ENCODE measurements at places on chromosomes 7 and 10.

DNA sequence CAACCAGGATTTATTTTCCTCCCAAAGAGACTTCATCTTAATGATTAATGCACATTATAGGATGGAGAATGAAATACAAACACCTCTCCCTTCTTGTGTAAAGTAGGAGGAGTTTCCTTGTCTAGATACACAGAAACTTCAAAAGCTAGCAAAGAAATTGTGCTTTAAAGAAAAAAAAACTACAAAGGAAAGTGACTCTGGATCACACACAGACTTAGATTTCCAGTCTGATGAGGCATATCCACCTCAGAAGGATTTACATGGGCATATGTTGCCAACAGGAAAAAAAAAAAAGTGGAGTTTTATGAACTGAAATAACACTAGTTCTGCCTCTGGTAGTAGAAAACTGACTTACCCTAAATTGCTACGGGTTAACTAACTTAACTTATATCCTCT is 449.6 kb downstream of the KCNMA1 start:
- no peak for DNase-seq

- no peak for DNase-seq
Measured at GRCh38 chr10:104391150-104391968, 37.7 kb downstream of the CFAP58 start.

DNA sequence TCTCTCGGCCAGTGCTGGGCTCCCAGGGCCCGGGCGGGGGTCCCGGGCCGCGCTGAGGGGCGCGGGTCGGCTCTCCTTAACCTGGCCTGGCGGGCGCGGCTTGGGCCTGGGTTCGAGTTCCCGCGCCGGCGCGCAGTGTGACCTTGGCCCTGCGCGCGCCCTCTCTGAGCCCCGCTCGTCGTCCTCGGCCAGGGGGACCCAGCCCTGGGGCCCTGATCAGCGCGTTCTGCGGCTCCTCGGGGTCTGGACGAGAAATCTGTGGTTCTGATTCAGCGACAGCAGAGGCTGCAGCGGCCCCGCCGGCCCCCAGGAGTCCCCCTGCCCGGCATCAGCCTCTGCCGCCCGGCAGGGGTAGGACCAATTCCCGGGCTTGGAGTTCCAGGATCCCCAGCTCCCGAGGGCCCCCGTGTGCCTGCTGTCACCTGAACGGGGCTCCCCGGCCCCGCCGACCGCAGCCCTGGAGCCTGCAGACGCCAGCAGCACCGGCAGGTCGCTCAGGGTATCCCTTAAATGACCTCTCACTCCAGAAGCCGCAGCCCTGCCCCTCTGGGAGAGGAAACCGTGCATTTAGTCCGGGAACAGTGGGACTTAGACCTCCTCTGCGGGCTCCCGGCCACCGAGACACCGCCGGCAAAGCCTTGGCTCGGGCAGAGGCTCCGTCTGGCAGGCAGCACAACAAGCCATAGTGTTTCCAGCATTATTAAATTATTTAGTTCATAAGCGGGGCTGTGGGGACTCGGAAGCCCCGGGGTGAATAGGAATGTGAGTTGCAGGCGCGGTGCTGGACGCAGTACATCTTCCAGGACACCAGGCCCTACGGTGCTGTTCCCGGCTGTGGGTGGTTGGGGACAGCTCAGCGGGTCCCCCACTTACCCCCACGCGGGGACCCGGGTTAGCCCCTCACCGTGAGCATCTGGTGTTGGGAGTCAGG is 572 bp downstream of the CHST12 start:
- peak; percentile 37 for DNase-seq

DNA sequence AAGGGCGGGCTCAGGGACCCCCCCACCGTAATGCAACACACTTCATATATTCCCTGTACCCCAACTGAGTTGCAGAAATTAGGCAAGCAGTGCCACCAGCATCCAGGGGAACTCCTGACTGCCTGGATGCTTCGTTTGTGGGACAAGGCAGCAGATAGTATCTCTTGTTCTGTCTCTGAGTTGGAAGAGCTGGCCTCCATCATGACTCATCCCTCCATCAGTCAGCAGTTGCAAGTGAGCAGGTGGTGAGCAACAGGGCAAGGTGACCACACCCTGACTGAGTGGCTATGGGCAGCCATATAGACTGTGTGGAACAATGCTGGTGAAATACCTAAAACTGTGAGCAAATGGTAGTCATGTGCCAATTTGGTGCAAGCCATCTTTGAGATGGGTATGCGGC is 22.8 kb upstream of the ADAMTS14 start:
- DNase-seq, result no peak

- DNase-seq, result no peak
Measured at GRCh38 chr10:52300599-52301277, 13.3 kb upstream of the DKK1 start.
